Panc1 (cell line): ENCODE measurements at places on chromosomes 12 and 14.

DNA sequence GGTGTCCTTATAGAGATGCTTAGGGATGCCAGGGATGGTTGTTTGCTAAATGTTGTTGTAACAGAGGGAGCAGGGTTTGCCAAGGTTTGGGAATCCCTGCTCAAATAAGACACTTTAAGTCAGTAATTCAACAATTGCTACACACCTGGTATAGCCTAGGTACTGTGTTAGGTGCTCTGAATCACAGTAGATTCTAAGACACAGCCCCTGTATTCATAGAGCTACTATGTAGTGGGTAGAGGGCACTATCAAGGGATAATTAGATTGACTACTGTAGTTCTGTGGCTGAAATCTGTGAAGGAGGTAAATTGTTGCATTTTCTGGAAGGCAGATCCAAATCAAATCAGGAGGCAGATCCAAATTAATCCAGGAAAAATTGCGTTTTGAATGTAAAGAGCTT, 149.2 kb downstream of the C12orf75 start:
- no peak for DNase-seq

DNA sequence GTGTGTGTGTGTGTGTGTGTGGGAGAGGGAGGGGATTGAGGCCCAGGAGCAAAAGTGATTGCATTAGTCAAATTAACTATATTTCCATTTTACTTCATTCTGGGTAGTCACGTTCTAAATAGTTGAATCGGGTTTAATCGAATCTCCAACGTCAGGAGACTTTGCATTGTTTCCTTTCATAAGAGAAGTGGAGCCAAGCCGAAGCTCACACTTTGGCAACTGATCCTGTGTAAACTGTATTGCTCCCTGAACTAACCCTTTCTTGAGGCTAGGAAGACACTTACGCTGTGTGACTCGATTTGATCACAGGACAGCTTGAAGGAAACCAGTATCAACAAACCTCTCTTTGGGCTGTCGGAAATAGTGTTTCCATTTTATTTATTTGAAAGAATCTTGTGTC, 363.4 kb upstream of the ATP2B1 start:
- DNase-seq = no peak

- no peak for DNase-seq
Measured at GRCh38 chr14:39113685-39114072, 444 bp upstream of the GEMIN2 start.

- no peak for DNase-seq
Measured at GRCh38 chr12:25101092-25101445, 93.9 kb downstream of the DNAI7 start.

GRCh38 chr12:71349950-71350349, 89.6 kb upstream of the LGR5 start:
- DNase-seq = no peak

GRCh38 chr12:65306366-65307168, 28.1 kb downstream of the MSRB3 start:
- peak; percentile 38 for DNase-seq

DNA sequence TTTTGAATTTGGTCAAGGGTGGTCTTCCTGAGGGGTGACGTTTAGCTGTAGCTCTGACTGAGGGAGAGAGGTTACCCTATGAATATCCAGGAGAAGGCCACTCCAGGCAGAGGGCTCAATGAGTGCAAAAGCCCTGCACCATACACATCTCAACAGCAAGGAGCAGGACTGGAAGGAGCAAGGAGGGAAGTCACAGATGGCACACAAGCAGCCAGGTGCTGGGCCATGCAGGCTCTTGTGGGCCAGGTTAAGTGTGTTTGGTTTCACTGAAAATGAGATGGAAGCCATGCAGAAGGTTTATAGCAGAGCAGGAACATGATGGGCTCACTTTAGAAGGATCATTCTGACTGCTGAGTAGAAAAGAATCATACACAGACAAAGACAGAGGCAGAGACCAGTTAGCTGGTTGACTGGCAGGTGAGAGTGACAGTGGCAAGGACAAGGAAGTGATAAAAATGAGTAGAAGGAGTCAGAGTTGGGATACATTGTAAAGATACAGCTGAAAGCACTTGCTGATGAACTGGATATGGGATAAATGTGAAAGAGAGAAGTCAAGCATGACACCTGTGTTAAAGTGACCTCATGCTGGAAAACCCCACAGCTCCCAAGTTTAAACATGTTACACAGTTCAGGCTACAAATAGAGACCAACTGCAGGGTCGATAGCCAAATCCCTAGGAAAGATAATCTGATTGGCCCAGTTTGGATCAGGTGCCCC, 81.2 kb downstream of the PRKD1 start:
- DNase-seq = no peak

DNA sequence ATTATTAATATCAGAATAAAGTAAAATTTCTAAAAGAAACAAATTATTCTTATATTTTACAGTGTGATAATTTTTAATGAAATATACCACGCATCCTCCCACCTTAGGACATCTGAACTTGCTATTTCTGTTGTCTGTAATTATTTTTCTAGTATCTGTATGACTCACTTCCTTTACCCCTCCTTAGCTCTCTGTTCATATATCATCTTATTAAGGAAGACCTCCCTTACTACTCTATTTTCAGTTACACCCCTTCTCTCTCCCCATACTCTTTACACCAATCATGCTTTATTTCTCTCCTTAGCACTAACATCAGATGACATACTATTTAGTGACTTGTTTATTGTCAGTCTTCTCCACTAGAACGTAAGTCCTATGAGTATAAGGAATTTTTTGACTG, 34.2 kb upstream of the C12orf50 start:
- no peak for DNase-seq

- no peak for DNase-seq
Measured at GRCh38 chr12:53466640-53467039, 14.7 kb downstream of the PCBP2 start.

DNA sequence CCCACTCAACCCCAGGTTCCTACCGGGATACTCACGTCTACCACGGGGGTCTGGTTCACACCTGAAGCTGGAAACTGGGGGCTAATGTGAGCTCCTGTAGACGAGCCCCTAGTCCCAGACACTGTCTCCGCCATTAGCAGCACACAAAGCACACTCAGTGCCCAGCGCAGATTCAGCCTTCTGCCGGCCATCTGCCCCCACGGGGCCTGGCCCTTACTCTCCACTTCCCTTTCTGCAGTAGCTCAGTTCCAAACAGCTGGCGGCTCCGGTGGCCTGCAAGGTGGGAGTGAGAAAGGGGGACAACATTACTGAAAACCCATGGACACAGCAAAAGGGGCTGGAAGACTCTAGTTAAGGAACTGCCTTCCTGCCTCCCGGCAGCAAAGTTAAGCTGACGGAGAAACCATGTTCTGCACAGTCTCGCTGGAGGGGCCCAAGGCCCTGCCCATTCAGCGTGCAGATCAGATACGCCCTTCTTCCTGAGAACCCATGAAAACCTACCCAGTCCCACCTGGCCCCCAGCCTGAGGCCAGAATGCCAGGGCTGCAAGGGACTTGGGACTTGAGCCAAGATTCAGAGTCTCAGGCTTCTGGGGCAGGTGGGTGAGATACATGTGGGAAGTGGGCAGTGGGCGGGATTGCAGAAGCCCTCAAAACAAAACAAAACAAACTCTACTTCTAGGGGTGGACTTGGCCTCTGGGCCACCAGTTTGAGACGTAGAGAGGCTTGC, 2.1 kb downstream of the SLC8B1 start:
- no peak for DNase-seq

DNA sequence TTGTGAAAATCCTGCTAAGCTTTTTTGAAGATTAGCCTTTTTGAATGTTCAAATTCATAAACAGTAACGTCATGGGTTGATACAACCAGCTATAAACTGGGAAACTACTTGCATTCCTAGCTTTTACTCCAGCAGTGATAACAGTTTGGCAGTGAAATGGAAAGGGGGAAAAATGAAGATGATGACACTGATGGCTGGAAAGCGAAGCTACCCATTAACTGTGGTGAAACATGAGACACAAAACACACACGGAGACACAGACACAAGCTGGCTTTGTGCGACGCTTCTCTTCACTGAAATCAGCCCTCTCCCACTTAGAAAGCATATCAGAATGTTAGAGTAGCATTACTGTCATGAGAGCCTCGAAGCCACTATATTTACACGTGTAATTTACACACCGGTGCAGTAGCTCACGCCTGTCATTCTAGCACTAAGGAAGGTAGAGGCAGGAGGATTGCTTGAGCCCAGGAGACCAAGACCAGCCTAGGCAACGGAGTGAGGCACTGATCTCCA, 15.7 kb downstream of the VPS37B start:
- no peak for DNase-seq
